ENCODE measurements at places on chromosomes 7 and 10.
A peak's percentile ranks its signal among the peaks of the same experiment; 100 is the strongest.

- DNase-seq, result no peak
Measured at GRCh38 chr7:153522261-153522660, 529.9 kb upstream of the DPP6 start.

DNA sequence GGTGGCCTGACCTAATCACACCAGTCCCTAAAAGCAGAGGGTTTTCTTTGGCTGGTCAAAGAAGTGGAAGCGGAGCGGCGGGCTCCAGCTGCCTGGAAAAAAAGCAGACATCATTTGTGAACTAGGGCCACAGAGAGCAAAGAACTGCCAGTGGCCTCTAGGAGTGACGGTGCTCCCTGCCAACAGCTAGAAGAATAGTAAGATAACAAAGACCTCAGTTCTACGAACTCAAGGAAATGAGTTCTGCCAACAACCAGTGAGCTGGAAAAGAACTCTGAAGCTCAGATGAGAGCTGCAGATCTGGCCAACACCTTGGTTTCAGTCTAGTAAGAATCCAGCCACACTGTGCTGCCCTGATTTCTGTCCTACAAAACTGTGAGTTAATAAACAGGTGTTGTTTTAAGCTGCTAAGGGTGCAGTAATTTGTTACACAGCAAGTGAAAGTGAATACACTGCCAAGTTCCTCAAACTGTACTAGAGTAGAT lies 178.0 kb downstream of the SRPK2 start:
- DNase-seq, result peak; percentile 65

- DNase-seq, result no peak
Measured at GRCh38 chr10:97948822-97949221, 81.6 kb downstream of the CRTAC1 start.

DNA sequence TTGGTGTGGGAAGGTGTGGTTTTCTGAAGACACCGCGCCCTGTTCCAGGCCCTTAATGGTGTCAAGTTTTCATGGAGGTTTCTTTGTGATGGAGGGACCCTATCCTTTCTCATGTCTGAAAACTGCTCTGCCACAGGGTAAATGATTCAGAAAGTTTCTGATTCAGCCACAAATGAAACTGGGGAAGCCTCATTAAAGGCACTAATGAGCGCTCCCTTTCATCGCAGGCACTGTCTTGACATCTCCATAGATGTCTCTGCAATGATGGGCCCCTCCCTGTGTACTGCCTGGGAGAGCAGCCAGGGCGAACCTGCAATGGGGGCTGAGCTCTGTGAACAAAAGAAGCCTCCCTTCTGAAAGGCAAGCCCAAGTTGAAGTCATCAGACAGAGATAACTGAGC lies 355.3 kb downstream of the PRPF18 start:
- no peak for DNase-seq

DNA sequence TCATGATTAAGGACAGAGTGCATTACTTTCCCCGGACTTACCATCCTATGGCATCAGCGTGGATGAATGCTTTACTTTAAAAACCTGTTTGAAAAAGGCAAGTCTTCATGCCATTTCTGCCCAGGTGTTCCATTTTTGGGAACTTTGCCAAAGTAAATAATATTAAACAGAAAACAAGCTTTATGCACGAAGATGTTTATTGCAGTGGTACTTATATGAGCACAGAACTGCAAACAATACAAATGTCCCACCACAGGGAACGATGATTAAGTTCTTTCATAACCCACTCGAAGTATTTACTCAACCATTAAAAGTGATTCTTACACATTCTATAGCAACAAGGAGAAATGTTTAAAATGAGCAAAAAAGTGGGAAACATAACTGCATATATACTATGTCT lies 109.7 kb upstream of the GDF10 start:
- DNase-seq, result no peak

GRCh38 chr7:6262221-6262620 lies 10.2 kb downstream of the CYTH3 start:
- no peak for DNase-seq

DNA sequence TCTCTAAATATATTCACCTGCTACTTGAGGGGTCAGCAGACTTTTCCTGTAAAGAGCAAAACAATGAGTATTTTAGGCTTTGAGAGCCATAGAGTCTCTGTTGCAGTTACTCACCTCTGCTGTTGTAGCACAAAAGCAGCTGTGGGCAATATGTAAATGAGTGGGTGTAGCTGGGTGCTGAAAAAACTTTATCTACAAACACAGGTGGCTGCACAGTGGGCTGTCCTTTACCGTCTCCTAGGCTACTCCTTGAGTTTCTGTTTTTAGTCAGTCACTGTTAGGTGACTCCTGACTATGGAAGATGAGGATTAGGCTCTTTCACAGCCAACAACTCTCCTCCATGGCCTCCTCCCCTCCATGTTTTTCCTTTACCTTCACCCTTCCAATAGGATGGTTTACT lies 286.1 kb upstream of the C7orf33 start:
- DNase-seq, result no peak

- no peak for DNase-seq
Measured at GRCh38 chr10:73857446-73857845, 16.9 kb downstream of the CAMK2G start.

DNA sequence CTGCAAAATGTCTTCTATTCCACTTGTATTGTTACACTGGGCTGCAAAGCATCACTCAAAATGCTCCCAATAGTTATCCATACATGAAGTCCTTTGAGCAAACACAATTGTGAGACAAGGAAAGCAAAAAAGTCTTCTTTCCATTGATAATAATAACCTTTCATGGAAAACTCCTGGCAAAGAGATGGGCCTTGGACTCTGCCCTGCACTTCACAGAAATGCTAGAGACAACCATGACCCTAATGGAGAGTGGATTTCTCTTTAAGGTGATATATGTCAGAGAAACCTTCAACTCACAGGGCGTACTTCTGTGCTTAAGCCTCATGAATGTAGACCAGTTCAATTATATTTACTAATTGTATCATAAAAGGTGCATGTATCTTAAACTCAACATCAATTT lies 19.4 kb downstream of the SLC26A3 start:
- no peak for DNase-seq

- DNase-seq, result no peak
Measured at GRCh38 chr10:9579110-9579705, 1438.5 kb upstream of the CELF2 start.

GRCh38 chr7:115359955-115360354 lies 438.1 kb downstream of the MDFIC start:
- no peak for DNase-seq

Measured in Ammon's horn (tissue), 1 donor.